Kidney (tissue), 22 donors: ENCODE measurements at places on chromosomes 11 and 22. TPM values are rescaled to one million over a fixed set of nuclear protein-coding genes. Genes with fewer than 3 reads are reported as not detected.

DNA sequence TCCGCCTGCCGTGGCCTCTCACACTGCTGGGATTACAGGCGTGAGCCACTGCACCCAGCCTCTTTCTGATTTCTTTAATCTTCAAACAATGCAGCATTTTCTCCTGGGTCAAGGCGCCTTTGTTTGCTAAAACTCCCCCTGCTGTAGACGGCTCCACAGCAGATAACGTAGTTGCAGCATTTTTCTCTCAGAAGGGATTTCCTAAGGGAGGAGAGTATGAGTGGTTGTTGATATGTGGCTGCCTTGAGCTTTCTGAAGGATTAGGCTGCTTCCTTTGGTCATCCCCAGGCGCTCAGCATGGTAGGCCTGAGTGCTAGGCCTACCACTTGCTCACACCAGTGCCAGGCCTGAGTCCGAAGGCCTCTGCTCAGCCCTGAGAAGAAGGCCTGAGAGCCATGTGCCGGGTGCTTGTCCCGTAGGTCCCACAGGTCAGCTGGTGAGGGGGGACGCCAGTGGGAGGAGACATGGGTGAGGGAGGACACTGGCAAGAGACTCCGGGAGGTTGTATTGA, 18.1 kb downstream of the SMARCB1 start:
- H3K27ac ChIP-seq, result no peak overlapping the region
- no peaks in the 10 kb centered on the region for H3K4me1 ChIP-seq
- H3K4me3 ChIP-seq, result no peak overlapping the region
- no peak for DNase-seq

- no peaks in the 10 kb centered on the region for H3K4me1 ChIP-seq
- no peak overlapping the region for H3K4me3 ChIP-seq
Observed at GRCh38 chr11:101169944-101170343, 40.3 kb upstream of the PGR start.

OR5A1 gene
- total RNA-seq, result not detected

KCNK4 gene
- not detected for total RNA-seq
